GM18507 (cell line): ENCODE measurements at places on chromosomes 4 and X.

DNA sequence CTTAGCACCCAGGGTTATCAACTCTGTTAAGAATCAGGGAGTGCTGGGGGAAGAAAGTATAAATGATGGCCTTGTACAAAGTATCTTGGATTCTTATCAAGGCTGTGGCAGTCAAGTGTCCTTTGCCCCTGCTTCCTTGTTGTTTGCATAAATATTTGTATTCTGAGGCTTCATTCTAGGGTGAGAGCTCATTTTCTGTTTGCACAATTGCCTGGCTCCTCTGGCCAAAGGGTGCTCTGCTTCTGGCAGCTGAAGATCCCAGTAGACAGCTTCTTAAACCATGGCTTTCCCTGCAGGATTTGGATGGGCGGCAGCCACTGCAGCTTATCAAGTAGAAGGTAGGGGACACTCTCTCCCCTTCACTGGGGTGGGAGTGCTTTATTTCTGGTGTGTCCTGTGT, at the start of gene GBA3:
GBA3 (plus strand) TSS at position 202 of the 400 bp plus-strand sequence.
- no peak for DNase-seq

- no peak for DNase-seq
Measured at GRCh38 chrX:145393702-145394235, 146.5 kb downstream of the SPANXN1 start.

DNA sequence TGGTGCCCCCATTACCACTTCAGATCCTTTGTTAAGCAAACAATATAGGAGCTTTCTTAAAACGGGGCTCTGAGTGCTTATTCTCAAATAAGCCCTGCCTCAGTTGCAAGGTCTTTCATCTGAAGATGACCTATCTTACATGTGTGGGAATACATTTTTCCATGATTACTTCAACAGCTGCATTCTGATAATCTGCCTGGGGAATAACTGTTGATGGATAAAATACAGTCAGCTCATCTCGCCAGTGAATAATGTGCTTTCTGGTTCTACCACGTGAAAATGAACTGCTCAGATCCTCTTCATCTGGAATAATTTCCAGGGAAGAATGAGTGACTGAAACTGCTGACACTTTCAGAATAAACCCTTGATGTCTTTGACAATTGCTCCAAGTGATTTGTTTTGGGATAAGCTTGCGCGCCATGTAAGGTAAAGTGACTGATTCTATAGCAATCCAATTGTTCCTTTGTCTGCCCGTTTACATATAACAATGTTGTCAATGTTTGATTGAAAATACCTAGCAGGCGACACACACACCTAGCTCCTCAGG, 161.3 kb downstream of the RTL9 start:
- DNase-seq = no peak

GRCh38 chrX:40719218-40719617, 16.1 kb downstream of the MED14 start:
- no peak for DNase-seq

- DNase-seq = no peak
Measured at GRCh38 chr4:81549984-81550383, 78.3 kb upstream of the RASGEF1B start.

GRCh38 chr4:5956285-5957021, 61.8 kb downstream of the C4orf50 start:
- no peak for DNase-seq

DNA sequence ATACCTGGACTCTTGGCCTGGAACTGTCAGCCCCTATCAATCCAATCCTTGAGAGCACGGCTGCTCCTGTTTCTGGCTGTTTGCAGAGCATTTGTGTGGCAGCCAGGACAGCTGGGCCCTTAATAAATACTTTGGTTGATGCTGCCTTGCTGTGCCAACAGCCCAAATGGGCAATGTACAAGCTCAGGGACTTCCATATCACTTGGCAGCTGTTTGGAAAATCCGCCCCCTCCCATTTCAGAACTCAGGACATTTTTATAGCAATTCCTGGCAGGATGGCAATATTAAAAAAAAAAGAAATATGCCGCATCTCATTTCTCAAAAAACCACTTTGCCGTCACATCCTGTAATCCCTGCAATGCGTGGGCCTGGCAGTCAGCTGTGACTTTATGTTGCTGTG, 218.9 kb downstream of the HS3ST1 start:
- no peak for DNase-seq

DNA sequence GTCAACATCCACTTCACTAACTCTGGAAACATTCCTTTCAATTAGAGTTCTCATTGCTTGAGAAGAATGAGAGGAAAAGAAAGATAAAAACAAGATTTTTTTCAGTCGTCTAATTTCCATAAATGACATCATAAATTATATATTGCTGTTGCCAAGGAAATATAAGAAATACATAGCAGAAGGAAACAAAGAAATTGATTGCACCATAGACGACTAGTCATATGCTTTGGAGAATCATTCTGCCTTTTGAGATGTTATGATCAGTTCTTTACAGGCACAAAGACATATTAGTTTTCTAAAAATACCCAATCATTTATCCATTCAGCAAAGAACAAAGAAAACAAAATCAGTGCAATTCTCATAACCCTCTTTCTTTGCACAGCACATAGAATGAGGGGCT, 672 bp upstream of the C1QTNF7 start:
- DNase-seq = no peak

DNA sequence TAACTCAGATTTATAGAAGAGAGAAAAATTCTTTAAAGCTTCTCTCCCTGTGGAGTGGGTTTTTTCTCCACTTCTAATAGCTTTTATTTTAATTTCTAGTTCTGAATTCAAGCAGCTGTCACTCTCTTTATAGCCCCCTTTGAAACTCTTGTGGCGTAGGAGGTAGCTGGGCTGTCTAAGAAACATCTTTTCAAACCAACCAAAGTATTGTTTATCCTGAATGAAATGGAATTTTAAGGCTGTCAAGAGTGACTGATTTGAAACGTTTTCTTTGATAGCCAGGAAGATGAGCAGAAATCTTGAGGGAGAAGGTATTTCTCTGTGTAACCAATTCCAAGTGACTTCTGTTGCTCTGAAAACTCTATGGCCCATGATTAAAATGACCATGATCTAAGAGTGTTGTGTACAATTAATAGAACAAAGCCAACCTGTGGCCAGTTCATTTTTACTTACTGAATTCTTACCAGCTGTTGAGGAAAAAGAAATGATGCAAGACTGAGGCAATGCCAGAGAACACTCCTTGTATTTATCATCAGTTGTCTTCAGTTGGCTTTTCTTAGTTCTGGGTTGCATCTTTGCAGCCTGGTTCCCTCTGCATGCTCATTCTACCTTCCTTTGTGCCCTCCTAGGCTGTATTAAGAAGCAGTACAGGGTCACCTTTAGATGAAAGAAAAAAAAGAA, 298.4 kb downstream of the ARHGAP10 start:
- no peak for DNase-seq

- DNase-seq = no peak
Measured at GRCh38 chrX:112081781-112082652, 559 bp downstream of the TRPC5 start.

DNA sequence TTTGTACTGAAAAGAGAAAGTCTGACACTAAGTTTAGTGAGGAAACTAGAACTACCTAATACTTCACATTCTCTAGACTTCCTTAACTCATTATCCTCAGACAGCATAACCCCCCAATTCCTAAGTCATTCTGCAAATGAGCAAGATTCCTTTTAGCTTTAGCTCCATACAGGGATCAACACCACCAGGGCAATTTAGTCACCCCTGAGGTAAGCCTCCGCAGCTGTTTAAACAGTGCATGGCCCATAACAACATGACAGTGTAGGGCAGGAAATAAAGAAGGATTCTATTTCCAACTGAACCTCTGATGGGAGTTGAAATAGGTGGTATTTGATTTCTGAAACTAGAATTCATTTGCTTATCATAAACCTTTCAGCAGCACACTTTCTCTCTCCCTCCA, 112.8 kb upstream of the DKK2 start:
- DNase-seq = no peak

DNA sequence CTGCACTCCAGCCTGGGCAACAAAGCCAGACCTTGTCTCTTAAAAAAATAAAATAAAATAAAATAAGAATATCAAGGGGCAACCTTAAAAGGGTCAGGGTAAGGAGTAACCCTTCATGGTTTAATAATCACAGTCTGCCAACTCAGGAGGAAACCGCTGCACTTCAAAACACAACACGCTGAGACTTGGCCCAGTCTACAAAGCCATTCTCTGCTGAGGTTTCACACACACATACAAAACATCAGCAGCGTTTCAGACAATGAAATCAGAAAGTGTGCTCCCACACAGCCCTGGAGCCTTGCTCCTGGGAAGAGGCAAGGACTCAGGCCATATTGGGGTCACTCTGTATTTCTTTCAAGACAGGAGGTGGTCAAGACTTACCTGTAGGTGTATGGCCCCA, 18.3 kb downstream of the SCARB2 start:
- DNase-seq = no peak

DNA sequence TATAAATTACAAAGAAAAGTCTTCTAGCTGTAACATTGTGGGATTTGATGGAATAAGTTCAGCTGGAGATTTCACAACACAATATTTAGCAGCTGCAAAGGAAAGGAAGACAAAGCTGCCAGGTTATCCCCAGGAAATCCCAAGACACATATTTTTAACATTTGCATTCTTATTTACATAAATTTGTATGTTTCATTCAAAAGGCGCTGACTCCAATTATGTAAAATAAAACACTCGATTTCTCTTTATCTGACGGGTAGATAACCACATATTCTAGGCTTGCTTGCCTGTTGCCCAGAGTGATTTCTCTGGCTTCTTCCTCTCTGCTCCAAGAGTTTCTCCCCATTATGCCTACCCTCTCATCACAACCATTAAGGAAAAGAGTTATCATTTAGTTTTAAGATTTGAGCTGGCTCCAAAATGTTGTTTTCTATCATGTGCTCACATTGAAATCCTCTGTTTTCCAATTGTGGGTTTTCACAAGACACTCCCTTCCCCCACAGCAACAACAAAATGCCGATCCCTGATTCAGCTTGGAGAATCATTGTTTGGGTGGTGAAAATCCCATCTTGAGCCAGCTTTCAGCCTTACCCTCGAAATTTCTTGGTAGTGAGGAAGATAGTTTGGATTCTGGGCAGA, 128.2 kb upstream of the RASGEF1B start:
- DNase-seq = no peak

- no peak for DNase-seq
Measured at GRCh38 chrX:37896511-37896890, 49.1 kb upstream of the DYNLT3 start.

DNA sequence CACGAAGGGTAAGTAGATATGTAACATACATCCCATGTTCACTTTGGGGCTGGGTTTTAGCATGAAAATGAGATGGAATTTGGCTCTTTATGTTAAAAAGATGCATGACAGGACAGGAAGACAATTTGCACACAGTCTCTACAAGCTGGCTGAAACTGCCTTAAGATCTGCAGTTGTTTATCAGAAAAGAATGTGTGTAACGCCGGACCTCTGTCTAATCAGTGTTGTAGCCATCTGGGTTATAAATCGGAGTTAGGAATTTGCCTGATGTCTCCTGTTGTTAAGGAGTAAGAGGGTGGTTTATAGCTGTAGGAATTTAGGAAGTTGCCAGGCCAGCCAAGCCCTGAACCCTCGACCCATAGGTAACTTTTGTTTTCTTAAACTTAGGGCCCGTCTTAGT, 562.9 kb upstream of the FAT1 start:
- no peak for DNase-seq

- no peak for DNase-seq
Measured at GRCh38 chr4:82430964-82431745, 765 bp downstream of the ENOPH1 start.

GRCh38 chr4:21113496-21114223, 413.4 kb downstream of the PACRGL start:
- DNase-seq = no peak

GRCh38 chr4:74335341-74336021, 27.2 kb downstream of the EPGN start:
- DNase-seq = no peak

DNA sequence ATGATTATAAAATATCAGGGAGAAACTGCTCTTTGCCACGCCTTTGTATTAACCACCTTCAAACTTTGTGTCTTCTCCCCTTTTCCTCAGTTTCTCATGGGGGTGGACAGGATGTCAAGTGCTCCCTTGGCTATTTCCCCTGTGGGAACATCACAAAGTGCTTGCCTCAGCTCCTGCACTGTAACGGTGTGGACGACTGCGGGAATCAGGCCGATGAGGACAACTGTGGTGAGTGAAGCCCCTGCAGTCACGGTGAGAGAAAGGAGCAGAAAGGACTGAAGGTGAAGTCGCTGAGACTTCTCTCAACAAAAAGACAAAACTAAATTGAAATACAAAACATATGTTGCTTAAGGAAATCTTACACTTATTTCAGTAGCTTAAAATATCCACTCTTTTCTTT, 50.9 kb downstream of the RXFP1 start:
- DNase-seq = no peak

DNA sequence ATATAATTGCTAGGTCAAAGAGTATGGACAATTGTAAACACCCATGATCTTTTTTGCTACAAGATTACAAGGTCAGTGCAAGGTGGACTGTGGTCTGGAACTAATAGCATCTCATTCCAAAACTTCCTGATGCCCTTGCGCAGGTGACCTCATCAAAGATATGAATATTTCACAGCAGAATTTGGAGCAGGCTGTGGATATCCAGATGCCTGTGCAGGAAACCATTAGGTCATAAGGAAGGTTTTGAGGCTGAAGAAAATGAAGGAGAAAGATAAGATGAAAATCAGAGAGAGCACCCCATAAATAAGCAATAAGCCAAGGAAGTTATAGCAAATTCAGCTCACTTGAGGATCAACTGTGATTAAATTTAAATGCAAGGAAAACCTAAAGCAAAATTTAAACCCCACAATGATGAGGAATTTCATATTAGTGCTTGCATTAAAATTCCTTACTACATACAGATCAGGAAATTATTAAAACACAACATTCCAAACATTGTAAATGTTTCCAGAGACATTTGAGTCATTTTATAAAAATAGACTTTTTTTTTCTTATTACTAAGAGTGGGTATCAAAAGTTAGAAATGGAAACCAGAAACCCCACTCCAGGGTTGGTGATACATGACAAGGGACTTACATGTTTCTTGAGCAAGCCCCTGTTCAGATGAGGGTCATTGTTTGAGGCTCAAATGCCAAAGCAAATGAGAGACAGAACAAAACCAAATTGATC, 100.7 kb upstream of the FAM9C start:
- DNase-seq = no peak

DNA sequence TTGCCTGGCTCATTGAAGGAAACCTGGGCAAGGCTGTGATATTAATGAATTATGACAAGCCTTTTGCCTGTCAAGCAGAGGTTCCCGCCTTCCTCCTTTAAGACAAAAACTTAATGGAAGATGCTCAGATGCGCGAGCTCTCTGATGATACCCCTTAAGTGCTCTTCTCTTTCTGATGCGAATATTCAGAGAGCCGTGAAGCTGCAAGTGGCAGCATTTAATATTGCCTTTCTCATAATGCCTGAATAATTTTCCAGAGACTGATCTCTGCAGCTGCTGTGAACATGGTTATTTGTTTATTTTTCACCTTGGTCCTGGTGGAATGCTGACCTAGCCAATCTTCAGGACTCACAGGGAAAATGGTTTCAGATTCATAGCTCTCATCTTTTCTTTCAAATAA, 251.8 kb downstream of the TENM3 start:
- no peak for DNase-seq

- no peak for DNase-seq
Measured at GRCh38 chr4:6732441-6733357, 16.7 kb downstream of the BLOC1S4 start.
